ENCODE measurements at places on chromosomes 1 and 21.

- DNase-seq: no peak
These were observed 17.4 kb downstream of the TMCC2 start for GRCh38 chr1:205245096-205245495.

GRCh38 chr1:3698660-3699408, 46.5 kb downstream of the TP73 start:
- DNase-seq: no peak

GRCh38 chr1:163357378-163357777, 35.6 kb downstream of the NUF2 start:
- no peak for DNase-seq

DNA sequence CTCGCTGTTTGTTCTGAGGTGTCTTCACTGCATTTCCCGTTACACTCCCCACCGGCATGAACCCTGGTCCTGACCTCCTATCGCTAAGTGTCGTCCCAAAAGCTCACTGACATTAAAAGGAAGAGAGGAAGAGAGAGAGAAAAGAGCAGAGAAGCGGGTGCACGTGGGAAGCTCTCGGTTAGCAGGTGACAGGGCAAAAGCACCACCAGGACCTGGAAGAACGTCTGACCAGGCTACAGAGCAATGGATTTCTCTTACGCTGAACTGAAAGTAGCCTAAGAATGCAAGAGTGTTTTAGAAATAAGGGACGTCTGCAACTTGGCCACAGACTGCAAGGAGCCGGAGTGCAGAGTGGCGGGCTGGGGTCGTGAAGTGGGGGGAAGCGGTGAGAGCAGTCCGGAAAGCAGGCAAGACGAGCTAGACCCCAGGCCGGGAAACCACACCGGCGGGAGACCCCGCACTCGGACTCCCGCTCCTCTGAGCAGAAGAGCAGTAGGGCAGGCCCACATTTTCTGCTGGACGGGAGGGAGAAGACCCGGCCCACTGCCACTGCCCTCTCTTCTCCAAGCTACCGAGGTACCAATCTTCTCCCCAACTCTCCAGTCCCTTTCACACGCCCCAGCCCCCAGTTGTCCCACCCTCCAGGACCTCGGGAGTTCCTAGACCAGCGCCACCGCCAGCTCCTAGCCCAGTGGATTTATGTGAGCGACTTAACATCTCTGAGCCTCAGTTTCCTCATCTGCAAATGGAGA, 8.3 kb upstream of the MPZL1 start:
- DNase-seq: peak; percentile 37

DNA sequence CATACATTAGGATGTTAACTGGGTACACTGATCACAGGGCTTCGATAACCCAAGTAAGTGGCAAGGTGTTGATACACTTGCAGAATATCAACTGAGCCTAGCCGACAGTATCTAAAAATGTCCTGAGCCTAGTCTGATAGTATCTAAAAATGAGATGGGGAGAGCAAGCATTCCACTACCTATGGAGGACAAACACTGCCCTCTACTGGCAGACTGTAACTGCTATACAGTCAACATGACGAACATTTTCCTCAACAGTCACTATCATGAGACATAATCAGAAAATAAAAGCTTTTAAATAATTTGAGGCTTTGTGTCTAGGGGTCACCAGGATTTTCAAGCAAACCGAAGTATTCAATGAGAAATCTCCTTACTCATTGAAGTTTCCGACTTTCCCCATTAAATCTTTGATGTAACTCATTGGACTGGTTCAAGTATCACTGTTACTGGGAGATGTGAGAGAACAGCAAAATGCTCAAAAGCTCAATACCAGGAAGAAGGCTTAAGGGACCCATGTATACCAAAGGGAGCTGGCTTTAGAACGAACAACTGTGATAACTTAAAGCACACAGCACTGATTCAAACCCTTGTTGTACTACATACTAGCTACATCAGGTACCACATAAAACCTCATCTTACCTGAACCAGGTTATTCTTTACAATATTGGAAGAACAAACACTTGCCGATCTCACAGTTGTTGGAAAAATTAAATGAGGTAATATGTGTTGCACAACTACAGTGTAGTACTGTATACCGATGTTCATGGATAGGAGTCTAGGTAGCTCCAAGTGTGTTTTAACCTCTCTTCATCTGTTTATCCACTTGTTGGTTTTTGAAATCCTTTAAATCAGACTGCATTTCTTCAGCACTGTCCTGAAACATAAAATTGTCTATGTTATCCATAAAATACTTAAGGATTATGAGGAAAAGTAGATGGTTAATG, 31.1 kb upstream of the SLC45A3 start:
- peak; percentile 65 for DNase-seq

- no peak for DNase-seq
These were observed 62.5 kb downstream of the RNF220 start for GRCh38 chr1:44467566-44467965.

GRCh38 chr1:98068016-98068415, 147.2 kb upstream of the DPYD start:
- DNase-seq: no peak

- DNase-seq: no peak
These were observed 69.5 kb upstream of the HSD17B7 start for GRCh38 chr1:162720996-162721395.

DNA sequence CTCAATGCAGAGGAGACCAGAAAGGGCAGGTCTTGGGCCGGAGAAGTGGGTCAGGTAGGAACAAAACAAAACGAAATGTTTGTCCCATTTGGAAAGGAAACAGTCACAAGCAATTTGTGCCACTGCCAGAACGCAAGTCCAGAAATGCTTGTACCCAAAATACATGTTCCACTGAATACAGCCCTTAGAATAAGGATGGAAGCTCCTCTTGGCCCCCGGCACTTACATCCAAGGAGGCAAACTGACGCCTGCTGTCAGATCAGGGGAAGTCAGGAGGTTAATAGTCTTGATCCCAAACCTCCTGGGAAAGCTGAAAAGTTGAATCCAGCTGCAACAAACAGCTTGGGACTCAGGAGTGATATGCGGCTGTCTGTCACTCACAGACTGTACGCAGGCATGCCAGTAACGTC, 75.9 kb upstream of the GALNT2 start:
- DNase-seq: no peak
